ENCODE measurements at places on chromosomes 2 and 18. TPM values are rescaled to one million over a fixed set of nuclear protein-coding genes. Genes with fewer than 3 reads are reported as not detected.

DNA sequence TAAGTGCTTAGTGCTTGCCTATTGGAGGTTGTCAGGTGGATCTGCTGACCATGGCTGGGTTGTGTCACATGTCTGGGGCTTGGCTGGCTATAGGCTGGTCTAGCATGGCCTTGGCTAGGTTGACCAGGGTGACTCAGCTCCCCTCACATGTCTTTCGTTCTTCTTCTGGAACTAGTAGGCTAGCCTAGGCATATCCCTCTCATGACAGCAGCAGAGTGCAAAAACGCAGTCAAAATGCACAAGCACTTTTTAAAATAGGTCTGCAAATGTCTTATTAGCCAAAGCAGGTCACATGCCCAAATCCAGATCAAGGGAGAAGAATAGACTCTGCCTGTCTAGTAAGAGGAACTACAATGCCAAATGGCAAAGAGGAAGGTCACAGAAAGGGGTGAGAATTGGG lies 179.7 kb upstream of the ACVR2A start:
- H3K27me3 ChIP-seq, result no peaks in the 10 kb centered on the region
- no peak overlapping the region for H3K4me3 ChIP-seq
- DNase-seq, result no peak

Gene NFATC1
- polyA plus RNA-seq, result 0.02 TPM

- H3K36me3 ChIP-seq, result no peaks in the 10 kb centered on the region
- no peaks in the 10 kb centered on the region for H3K4me1 ChIP-seq
- peaks cover 93% of the 10 kb centered on the region for H3K27me3 ChIP-seq
- no peak overlapping the region for H3K4me3 ChIP-seq
These were observed 15.0 kb upstream of the KCNG2 start for GRCh38 chr18:79782566-79783308.

- H3K27me3 ChIP-seq, result no peaks in the 10 kb centered on the region
- no peak overlapping the region for H3K4me3 ChIP-seq
- no peaks in the 10 kb centered on the region for H3K4me1 ChIP-seq
- DNase-seq, result no peak
- H3K36me3 ChIP-seq, result no peaks in the 10 kb centered on the region
These were observed 199.3 kb downstream of the SH3BP4 start for GRCh38 chr2:235151152-235151551.

GRCh38 chr2:187939180-187939579 lies 352.5 kb upstream of the GULP1 start:
- H3K4me1 ChIP-seq, result no peaks in the 10 kb centered on the region
- DNase-seq, result no peak
- no peaks in the 10 kb centered on the region for H3K27me3 ChIP-seq
- no peaks in the 10 kb centered on the region for H3K36me3 ChIP-seq
- H3K27ac ChIP-seq, result no peak overlapping the region

DNA sequence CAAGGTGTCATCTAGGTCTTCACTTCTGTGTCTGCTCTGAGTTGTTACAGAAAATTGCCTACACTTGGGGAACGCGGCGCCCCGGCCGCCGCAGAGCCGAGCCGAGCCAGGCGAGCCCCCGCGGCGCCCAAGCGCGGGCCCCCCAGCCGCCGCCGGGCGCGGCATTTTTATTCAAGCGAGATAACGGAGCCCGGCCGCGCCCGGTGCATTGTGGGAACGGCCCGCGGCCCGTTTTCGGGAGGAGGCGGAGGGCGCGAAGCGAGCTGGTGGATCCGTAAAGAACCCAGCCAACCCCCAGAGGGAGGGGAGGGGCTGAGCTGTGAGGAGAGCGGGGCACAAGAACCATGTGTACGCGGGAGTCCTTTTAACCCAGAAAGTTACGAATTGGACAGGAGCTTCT lies 191.8 kb downstream of the FTCDNL1 start:
- no peaks in the 10 kb centered on the region for H3K27me3 ChIP-seq
- DNase-seq, result peak; percentile 60
- no peaks in the 10 kb centered on the region for H3K4me1 ChIP-seq
- peak overlapping the region; percentile 40 for H3K4me3 ChIP-seq
- H3K27ac ChIP-seq, result no peak overlapping the region

- no peaks in the 10 kb centered on the region for H3K36me3 ChIP-seq
- H3K27ac ChIP-seq, result no peak overlapping the region
- H3K27me3 ChIP-seq, result no peaks in the 10 kb centered on the region
- no peak for DNase-seq
- H3K4me3 ChIP-seq, result no peak overlapping the region
These were observed 21.1 kb upstream of the MALT1 start for GRCh38 chr18:58649966-58650816.

GRCh38 chr2:88199912-88200682 lies 30.0 kb downstream of the THNSL2 start:
- peaks cover 9% of the 10 kb centered on the region for H3K4me1 ChIP-seq
- no peak overlapping the region for H3K27ac ChIP-seq
- peak; percentile 53 for DNase-seq
- H3K27me3 ChIP-seq, result peaks cover 12% of the 10 kb centered on the region

DNA sequence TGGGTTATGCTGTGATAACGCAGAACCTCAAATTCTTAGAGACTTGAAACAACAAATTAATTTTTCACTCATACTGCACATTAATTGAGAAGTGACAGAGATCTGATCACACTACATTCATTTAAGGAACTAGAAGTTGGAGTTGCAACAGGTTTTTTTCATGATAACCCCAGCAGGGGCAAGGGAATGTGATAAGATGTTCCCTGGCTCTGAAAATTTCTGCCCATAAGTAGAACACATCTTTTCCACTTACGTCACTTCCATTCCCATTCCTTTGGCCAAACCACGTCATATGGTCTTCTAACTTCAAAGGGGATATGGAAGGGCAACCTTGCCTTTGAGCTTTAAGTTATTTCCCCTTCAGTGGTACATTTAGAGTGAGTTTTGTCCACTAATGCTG lies 29.7 kb upstream of the PSME4 start:
- no peak for DNase-seq
- no peak overlapping the region for H3K27ac ChIP-seq

Gene RAB6C
- polyA plus RNA-seq, result 0.02 TPM
